Activated naive CD4-positive, alpha-beta T cell (primary cell): ENCODE measurements at places on chromosomes 3 and 15.

- DNase-seq = no peak
These were observed 272.9 kb downstream of the FEZF2 start for GRCh38 chr3:62100282-62100989.

GRCh38 chr15:90932660-90932991, 277 bp upstream of the HDDC3 start:
- no peak for DNase-seq

GRCh38 chr15:81071120-81071519, 63.0 kb upstream of the CFAP161 start:
- DNase-seq = no peak

DNA sequence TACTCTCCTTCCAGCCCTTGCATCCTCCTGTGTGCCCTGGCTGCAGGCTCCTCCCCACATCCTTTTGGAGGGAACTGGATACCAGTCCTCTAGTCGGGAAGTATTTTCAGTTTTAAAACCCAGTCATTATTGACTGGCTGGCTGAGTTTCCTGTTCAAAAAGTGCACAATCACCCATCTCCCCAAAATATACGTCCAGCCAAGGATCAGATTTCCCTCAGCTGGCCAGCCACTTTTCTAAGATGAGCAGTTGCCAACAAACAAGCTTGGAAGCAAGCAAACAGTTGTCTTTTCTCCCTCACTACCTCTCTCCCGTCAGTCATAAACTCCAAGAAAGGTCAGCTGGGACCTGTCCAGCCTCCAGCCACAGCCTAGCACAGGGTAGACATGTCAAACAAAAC, 147.7 kb upstream of the GALNT15 start:
- no peak for DNase-seq

GRCh38 chr3:130543322-130543721, 26.3 kb downstream of the COL6A6 start:
- DNase-seq = no peak

GRCh38 chr3:188948281-188948996, 223.3 kb upstream of the TPRG1 start:
- DNase-seq = no peak

DNA sequence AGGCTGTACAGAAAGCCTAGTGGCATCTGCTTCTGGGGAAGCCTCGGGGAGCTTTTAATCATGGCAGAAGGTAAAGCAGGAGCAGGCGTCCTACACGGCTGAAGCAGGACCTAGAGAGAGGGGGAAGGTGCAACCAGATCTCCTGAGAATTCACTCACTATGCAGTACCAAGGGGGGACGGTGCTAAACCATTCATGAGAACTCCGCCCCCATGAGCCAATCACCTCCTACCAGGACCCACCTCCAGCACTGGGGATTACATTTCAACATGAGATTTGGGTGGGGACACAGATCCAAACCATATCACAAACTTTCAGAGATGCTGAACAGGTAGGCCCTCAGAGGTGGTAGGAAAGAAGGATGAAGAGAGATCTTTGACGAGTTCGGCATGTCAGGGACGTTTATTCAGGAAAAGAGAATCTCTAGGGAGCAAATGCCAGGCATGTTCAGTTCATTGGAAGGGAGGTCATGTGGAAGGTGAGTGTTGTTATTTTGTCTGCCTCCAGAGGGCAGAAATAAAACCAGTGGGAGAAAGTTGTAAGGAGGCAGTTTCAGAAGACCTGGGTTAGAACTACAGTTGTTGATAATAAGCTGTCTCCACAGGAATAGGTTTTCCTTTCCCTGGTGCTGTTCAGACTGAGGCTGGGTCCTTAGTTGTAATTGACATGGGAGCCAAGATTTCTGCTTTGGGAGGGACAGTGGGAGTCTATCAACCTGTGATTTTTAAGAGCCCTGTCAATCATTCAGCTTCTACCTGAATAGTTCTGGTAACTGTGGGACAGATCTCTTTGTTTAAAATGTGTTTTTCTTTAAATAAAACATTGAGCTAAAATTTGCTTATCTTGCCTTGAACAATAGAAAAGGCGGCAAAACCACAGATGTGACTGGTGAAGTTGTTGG, 4.3 kb upstream of the FNDC3B start:
- DNase-seq = no peak
